ENCODE measurements at places on chromosomes 13 and 19. TPM values are rescaled to one million over a fixed set of nuclear protein-coding genes. Genes with fewer than 3 reads are reported as not detected.

Gene TEX30
- 35.4 TPM for total RNA-seq

Gene ENOX1
- total RNA-seq = not detected

Gene GIPR
- not detected for total RNA-seq

Gene SHKBP1
- 89.6 TPM for total RNA-seq

Gene JSRP1
- total RNA-seq = not detected

Gene ZNF681
- 1.3 TPM for total RNA-seq

Gene CEACAM20
- not detected for total RNA-seq
